Bone marrow (tissue), 2 donors: ENCODE measurements at places on chromosomes 5 and 9.

DNA sequence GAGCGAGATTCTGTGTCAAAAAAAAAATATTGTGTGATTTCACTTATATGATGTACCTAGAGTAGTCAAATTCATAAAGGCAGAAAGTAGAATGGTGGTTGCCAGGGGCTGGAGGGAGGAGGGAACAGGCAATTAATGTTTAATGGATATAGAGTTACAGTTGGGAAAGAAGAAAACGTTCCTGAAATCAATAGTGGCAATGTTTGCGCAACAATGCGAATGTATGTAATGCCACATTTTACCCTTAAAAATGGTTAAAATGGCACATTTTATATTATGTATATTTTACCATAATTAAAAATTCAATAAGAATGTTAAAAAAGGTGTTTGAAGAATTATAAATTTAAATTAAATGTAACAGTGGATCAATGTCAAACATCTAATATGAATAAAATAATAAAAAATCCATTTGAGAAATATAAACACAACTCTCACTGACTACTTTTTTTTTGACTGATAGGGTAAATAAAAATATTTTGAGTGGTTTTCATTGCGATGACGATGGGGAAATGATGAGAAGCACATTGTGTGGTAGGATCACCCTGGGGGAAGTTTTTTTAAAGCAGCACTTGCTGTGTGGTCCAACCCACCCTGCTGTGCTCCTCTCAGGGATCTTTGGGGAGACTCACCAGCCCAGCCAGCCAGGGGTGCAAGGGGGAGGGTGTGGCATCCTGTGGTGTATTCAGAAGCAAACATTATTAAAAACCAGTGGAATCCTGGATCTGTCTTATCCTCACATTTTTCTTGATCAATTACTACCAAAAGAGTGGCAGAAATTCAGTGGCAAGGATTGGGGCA is 4.3 kb downstream of the FYB1 start:
- DNase-seq, result no peak

DNA sequence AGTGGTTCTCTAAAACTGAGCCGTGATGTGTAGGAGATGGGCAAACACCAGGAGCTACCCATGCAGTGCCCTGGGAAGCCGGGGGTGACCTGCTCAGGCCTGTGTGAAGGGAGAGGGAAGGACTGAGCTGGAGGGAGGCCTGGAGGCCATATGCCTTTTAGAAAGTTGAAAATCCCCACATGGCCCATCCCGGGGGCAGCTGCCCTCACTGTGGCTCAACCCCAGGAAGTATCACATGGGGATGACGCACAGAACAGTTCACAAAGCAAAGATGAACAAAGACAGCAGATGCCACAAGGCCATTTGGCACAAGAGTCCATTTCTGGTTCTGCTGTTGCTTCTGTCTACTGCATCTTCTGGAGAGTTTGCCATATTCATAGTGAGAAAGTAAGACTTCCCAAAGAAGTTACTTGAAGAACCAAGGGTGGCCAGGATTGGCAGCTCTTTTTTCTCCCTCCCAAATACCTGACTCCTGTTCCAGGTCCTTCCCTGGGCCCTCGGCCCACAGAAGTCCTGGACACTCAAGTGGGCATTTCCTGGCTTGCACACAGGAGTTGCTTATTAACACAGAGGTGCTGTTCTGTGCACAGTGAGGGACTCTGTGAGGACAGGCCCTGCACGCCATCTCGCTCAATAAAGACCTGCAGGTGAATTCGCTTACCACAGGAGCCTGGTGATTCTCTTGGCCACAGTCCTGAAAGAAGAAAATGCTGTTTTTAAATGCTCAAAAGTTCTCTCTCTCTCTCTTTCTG is 25.1 kb downstream of the ACSL6 start:
- DNase-seq, result no peak

- DNase-seq, result no peak
Measured at GRCh38 chr5:173786286-173787187, 101.6 kb upstream of the CPEB4 start.

DNA sequence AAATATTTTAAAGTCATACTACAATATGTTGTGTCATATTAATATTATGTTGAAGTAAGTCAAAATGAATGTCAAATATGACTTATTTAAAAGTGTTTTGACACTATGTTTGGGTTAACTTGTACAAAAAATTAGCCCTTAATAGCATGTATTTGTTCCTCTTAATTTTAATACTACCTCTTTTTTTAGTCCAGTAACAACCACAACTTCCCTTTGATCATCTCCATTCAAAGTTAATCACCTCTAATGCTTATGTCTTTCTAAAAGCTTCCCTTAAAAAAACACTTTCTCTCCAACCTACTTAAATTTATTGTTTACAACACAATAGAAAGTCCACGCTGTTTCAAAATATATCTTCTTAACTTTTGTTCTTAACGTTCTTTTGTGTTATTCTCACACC is 9.6 kb downstream of the SLCO4C1 start:
- DNase-seq, result no peak

DNA sequence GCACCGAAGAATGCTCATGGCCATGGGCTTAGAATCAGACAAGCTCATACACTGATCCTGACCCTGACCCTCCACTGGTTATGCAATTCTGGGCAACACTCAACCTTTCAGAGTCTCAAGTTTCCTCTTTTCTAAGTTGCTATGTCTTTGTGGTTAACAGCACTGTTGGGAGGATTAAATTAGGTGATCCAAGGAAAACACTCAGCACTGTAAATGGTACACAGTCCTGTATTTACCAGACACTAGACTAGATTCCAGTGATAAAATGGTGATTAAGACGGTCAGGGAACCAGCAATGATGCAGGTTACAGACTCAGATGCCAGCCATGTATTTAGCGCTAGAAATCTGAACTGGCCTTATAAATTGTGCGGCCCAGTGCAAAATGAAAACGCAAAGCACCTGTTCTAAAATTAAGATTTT is 8.1 kb downstream of the ARL15 start:
- no peak for DNase-seq

GRCh38 chr9:105087910-105088898 is 156.2 kb upstream of the SLC44A1 start:
- DNase-seq, result no peak

GRCh38 chr5:126976520-126977172 is 53.7 kb downstream of the MARCHF3 start:
- DNase-seq, result no peak
